NCI-H446 (cell line): ENCODE measurements at places on chromosomes 11 and 22.

GRCh38 chr11:24634606-24635160, 137.8 kb downstream of the LUZP2 start:
- no peak for DNase-seq

DNA sequence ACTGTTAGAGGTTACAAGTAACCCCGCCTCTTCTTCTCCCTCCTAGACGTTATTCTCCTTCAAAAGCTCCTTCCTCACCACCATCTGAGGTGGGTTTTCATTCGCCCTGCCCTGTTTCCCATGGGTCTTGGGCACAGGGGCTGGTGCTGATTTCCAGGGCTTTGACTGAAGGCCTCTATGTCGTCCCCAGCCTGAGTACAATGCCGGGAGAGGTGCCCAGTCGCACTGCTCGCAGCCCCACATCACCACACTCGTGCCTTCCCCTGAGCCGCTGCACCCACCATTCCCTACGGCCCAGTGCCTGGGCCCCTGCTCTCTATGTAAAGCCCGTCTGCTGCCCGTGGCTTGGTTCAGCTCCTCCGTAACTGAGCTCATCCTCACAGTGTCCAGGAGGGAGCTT, 169.8 kb downstream of the DSCAML1 start:
- no peak for DNase-seq

- no peak for DNase-seq
Observed at GRCh38 chr11:114036147-114036811, 23.2 kb upstream of the ZBTB16 start.

DNA sequence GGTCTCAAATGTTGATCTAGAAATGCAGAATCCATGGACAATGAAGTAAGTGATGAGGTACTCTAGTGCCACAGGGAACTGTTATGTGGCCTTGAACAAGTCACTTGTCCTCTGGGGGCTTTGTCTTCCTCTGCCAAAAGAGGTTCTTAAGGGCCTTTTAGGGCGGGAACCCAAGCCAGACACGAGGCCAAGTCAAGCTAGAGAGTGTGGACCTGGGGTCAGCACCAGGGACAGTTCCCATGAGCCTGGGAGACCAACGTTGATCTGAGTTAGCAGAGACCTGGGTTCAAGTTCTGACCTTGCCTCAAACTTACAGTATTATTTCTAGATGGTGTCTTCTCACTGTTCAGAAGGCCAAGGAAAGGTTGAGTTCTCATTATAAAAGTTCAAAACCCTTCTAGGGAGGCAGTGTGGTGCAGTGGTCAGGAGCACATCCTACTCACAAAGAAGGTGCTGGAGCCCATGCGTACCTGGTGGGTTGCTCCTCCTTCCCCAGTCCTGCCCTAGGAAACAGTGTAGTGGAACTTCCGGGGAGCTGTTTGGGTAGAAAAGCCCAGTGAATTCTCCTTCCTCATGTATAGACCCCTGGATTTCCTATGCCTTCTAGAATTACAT, 121.5 kb downstream of the CHST1 start:
- no peak for DNase-seq

DNA sequence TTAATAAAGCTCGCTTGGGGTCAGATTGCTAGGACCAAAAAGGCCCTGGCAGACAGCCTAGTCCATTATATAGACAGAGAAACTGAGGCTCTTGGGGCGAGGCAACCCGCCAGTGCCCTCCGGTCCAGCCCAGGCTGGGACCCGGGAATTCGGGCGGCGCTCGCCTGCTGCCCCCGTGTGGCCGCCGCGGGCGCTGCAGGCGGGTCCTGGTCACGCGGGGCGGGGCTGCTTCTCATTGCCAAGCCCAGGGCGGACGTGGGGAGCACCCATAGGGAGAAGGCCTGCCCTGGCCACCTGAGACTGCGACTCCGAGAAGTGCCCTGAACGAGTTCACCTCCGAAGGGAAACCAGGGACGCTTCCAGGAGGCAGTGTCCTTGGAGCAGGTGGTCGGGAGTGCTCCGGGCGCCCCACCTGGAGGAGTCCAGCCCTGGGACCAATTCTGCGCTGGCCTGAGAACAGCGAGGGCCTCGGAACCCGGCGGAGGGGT, 36.0 kb upstream of the CSNK1E start:
- peak; percentile 64 for DNase-seq

GRCh38 chr11:2178906-2179494, 7.4 kb upstream of the TH start:
- DNase-seq: no peak

DNA sequence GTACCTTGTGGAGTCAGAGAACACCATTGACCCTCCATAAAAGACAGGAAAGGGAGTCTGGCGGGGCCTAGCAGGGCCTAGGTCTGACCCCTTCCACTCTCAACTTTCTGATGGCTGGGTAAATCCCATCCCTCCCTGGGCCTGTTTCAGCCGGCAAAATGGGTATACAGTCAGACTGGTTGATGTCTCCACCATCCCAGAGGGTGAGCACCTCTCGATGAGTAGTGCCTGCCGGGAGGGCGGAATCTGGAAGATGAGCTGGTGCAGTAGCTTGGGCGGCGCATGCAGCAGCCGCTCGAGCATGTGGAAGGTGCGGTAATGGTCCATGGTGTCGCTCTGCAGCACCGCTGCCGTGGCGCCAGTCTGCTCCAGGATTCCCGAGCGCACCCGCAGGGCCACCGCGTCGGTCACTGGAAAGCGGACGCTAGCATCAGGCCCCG, 528 bp downstream of the FIBP start:
- no peak for DNase-seq

DNA sequence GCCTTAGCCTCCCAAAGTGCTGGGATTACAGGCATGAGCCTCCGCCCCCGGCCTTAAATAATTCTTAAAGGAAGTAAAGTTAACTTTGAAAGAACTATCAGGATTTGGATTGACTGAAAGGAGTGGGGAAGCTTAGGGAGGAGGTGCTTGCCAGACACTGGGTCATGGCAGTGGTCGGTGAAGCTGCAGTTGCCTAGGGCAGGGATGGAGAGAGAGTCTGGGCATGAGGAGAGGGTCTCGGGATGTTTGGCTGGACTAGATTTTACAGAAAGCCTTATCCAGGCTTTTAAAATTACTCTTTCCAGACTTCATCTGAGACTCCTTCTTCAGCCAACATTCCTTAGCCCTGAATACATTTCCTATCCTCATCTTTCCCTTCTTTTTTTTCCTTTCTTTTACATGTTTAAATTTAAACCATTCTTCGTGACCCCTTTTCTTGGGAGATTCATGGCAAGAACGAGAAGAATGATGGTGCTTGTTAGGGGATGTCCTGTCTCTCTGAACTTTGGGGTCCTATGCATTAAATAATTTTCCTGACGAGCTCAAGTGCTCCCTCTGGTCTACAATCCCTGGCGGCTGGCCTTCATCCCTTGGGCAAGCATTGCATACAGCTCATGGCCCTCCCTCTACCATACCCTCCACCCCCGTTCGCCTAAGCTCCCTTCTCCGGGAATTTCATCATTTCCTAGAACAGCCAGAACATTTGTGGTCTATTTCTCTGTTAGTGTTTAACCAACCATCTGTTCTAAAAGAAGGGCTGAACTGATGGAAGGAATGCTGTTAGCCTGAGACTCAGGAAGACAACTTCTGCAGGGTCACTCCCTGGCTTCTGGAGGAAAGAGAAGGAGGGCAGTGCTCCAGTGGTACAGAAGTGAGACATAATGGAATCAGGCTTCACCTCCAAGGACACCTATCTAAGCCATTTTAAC, at the start of gene NNMT:
Gene NNMT, plus strand, starts transcription at position 724 of the 929 bp plus-strand sequence. Its CDS starts 158 bp downstream, at position 882.
- DNase-seq: no peak

- no peak for DNase-seq
Observed at GRCh38 chr22:29096736-29097669, 24.2 kb downstream of the KREMEN1 start.

DNA sequence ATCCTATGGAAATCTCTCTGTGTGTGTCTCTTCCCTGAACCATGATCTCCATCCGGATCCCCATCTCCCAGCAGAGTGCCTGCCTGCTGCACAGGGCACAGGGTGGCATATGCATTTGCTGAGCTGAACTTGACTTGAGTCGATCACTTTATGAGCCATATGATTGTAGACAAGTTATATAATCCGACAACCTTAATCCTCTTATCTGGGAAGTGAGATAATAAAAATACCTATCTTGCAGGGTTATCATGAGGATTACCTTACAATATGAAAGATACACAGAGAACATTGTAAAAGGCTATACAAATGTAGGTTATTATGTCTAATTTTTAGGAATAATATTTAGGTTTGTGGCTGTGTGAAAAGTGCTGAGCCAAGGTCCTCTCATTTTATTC, 124.5 kb downstream of the ST3GAL4 start:
- DNase-seq: no peak

DNA sequence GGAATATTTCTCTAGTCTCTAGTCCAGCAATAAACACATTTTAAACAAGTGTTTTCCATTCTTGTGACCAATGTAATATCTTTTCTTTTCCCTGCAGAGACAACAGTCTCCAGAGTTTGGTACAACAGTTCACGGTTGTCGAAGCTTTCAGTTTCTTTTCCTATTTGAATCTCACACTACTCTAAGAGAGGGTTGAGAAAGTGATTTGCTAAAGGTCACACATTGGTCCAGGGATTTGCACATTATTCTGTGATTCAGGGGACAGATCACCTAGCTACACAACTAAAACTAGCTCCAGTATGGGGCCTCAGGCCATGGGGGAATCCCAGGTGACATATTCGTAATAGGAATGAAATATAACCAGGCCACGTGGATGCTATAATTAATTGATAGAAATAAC, 132.5 kb downstream of the HIPK3 start:
- DNase-seq: no peak

- no peak for DNase-seq
Observed at GRCh38 chr22:29314537-29315285, 786 bp downstream of the RASL10A start.

DNA sequence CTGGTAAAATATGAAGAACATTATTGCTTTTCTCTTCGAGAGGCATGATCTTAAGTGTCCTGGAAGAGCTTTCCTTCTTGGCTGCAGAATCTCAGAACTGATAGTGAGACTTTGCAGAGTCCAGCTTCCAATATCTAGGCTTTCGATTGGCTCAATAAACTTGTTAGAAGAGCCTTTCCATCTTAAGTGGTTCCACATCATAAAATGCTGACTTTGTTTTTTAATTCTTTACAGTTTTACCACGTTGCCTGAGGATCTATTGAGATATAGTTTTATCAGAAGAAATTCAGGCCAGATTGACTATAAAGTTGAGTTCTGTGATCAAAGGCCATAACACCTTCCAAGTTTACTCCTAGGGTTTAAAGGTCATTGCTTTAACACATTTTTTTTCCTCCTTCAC, 15.6 kb upstream of the DNAJB7 start:
- DNase-seq: no peak

- DNase-seq: no peak
Observed at GRCh38 chr22:47486569-47487312, 724.3 kb downstream of the TBC1D22A start.

DNA sequence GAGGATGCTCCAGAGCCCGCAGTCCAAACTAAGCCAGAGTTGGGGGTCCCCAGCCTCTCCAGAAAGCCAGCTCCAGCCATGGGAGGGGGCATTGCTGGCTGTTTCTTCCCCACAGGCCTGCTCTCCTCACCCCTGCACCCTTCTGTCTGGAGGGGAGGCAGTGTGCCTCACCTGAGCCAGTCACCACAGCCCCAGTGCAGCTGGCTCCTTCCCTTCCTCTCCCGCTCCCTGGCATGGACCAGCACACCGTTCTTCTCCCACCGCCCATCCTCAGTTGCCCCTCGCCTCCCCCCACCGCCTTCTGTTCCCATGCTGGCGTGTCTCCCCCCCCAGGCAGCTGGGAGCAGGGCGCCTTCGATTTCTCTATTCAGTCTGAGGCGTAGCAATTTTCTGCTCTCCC, 110.5 kb upstream of the THY1 start:
- no peak for DNase-seq

- DNase-seq: no peak
Observed at GRCh38 chr22:27318516-27318915, 483.0 kb downstream of the MN1 start.

DNA sequence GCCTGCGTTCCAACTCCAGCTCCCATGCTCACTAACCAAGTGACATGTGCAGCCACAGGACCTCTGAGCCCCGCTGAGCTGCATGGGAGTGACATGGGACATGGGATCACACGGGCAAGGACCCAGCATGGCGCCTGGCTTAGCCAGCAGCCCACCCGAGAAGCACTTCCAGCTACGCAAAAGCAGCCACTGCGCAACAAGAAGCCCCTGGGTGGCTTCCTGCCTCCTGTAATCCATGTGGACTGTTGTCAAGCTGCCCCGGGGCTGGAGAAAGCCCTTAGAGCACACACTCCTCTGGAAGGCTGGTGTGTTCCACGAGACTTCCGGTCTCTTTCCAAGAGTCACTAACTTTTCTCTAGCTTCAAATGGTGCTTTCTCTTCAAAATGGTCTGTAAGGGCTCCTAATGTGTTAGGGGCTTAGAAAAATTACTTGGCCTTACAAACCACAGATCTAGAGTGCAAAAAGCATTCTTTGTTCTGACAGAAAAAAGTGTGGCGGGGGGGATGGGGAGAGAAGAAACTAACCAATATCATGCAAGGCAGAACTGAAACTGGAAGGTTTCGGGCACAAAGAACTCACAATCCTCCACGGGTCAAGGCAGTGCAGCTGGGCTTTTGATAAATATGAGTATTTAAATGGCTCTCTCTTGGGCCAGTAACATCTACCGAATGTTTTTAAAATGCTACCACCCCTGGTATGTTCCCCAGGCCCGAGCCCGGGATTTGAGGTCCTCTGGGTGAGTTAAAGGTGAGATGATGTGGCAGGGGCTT, 5.5 kb downstream of the C11orf24 start:
- no peak for DNase-seq

DNA sequence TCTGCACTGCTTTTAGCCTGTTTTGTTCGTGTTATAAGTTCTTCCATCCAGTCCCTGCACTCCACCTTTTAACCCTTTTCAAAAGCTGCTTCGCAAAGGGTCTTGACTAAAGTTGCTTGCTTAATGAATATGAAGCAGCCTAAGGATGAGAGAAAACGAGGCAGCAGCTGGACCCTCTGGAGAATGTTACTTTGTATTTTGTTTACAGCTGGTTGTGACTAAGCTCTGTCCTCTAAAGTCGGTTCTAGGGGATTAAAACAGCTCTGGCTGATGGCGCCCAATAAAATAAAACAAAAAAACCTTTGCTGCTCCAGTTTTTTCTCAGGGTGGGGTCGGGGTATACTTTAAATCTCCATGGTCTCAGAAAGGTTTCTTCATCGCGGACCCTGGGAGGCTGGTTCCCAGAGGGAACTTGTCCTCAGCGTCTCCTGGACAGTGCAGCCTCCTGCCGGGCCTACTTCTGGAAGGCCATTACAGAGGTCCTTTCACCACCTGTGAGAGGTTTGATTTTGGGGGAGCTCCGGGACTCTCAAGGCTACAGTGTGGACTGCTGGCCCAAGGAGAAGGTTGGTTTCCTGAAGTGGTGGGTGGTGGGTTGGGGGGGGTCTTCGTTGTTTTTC, 836 bp upstream of the RBM4 start:
- no peak for DNase-seq

- no peak for DNase-seq
Observed at GRCh38 chr11:96050435-96051182, 126.7 kb upstream of the MTMR2 start.

- DNase-seq: peak; percentile 38
Observed at GRCh38 chr11:31967404-31968130, 123.3 kb upstream of the RCN1 start.
